ENCODE measurements at places on chromosomes 6 and 20.

GRCh38 chr6:53728570-53729194, 63.1 kb upstream of the KLHL31 start:
- peak; percentile 54 for DNase-seq

DNA sequence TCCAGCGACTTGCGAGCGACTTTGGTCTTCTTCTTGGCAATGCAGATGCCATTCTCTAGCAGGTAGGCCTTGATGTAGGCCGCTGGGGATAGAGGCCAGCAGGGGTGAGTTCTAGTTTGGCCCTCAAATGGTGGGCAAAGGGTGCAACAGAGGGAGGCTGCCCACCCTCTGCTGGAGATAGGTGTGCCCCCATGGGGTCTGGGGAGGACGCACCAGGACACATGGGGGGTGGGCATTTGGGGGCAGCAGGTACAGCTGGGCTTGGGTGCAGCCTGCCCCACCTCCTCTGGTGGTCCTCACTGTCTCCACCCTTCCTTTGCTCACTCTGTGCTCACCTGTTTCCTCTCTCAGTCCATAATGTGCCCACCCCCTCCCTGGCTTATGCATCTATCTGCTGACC, 11.3 kb downstream of the KCNK15 start:
- no peak for DNase-seq

GRCh38 chr6:126516411-126516810, 176.5 kb downstream of the CENPW start:
- DNase-seq = no peak

DNA sequence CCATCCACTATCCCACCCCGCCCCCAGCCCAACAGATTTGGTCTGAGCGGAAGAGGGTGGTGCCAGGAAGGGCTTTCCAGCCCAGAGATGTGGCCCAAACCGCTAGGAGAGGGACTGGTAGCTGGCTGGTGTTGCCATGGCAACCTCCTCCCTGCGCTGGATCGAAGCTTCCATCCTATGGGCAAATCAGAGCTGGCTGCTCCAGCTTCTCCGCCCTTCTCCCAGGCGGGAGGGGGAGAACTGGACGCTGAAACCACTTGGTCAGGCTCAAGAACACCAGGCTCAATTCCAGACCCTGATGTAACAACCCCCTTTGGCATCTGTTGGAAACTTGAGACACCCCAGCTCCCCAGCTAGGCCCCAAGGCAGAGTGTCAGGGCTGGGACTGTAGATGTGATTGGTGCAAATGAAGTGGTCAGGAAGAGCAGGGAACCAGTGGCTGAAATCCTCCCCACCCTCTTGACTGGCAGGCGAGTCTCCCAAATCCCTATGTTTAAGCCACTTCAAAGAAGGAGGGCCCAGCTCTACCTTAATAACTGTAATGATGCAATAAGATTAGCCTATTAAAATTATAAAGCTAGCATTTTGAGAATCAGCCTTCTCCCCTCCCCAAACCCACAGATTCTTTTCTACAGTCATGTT, 4.2 kb downstream of the RIMS4 start:
- DNase-seq = no peak

DNA sequence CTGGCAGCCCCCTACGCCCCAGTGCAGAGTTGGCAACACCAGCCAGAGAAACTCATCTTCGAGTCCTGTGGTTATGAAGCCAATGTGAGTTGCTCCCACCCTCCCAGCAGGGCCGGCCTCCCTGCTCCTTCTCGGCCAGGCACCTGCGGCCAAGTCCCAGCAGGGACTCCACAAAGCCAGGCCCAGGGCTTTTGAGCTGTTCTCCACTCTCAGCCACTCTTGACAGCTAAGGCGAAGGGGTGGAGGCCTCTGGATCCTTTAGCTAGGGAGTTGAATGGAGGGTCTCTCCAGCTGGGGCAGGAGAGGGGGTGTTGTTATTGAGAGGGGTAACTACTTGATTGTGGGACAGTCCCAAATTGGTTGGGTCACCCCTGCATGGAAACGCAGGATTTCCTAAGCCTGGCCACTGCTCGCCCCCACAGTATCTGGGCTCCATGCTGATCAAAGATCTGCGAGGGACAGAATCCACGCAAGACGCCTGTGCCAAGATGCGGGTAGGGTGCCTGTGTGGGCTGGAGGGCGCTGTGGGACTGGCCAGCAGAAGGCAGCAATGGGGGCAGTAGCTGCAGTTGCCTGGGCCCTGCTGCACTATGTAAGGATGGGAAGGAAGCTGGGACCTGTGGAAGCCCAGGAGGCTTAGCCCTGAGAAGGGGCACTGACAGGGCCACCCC, 58.3 kb downstream of the TCP11 start:
- no peak for DNase-seq

- DNase-seq = no peak
Observed at GRCh38 chr6:73579851-73580246, 59.0 kb upstream of the EEF1A1 start.

- no peak for DNase-seq
Observed at GRCh38 chr20:45782890-45783289, 8.8 kb downstream of the WFDC3 start.

DNA sequence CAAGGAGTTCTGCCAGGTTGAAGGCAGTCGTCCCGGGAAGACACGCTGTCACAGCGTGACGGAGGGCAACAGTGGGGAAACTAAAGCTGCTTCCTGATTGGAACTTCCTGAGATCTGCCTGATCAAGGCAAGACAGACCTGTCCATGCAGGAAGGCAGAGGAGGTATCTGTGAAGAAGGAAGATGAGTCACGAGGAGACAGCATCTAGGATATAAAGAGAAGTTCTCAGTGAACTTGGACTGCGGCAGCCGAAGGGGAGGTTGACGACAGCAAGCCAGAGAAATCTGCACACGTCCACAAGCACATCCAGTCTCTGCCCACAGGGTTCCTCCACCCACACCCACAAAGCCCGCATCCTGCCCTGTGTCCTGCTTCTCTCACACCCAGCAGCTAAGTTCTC, 38.6 kb downstream of the PREP start:
- DNase-seq = no peak

DNA sequence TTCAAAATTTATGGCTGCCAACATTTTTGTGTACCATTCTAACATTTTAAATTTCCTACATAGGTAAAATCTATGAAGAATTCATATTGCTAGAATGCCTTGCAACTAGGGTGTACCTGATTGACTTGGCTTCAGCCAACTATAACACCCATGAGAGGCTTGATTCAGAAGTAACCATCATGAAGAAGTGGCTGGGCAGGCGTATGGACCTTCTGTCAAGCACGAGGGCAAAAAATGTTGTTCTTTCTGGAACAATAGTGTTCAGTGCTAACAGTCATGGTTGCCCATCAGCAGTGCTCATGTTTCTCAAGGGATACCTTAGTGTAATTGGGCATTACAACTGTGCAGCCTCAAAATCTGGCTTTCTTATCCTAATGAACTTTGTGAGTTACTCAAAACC, 42.9 kb downstream of the ID4 start:
- no peak for DNase-seq

DNA sequence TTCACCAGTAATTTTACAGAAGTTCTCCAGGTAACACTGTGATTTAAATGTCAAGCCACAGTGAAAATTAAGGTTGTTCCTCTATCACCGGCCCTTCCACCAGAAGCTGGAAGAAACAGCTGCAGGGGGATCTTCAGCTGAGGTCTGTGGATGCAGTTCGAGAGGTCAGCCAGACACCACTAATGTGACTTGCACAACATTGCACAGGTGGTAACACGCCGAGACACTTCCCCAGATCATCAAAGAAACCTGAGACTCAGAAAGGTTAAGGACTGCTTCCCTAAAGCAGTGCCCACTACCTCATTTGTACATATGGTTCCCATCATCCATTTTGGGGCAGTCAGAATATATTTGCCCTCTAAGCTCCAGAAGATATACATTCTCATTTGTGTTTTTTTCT, 8.1 kb upstream of the SERPINB9 start:
- no peak for DNase-seq

DNA sequence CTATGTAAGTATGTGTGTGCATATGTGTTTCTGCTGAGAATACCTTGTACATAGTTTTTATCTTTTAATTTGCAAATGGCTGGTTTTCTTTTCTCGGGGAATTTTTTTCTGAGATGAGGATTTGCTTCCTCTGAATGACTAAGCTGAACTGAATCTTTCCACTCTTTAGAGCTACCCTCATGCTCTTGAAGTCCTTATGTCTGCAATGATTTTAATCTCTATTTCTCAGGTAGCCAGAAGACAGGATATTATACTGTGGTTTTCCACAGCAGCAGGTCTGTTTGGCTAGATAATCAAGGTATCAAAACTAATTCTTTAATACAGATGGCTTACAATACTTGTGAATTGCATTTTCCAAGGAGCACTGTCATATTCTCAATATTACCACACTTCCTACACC, 114.7 kb downstream of the PLCB1 start:
- DNase-seq = no peak

Measured in KBM-7 (cell line).